ENCODE measurements at places on chromosomes 1 and 21. TPM values are rescaled to one million over a fixed set of nuclear protein-coding genes. Genes with fewer than 3 reads are reported as not detected.

DNA sequence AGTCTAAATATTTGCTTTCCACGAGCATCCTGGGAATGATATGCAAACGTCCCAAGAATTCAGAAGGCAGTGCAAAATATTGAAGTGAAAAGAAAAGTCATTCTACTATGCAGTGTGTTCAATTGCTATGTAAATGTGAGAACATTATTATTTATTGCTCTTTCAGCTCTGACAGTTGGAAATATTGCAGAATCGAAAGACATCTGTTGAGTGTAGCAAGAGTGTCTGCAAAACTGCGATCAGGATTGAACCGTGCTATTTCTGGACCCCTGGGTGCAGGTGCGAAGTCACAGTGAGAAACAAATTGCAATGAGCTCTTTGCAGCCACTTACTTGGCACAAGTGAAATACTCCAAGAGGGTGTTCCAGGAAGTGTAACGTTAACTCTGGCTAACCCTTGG, 566.4 kb downstream of the AJAP1 start:
- no peak for DNase-seq

DNA sequence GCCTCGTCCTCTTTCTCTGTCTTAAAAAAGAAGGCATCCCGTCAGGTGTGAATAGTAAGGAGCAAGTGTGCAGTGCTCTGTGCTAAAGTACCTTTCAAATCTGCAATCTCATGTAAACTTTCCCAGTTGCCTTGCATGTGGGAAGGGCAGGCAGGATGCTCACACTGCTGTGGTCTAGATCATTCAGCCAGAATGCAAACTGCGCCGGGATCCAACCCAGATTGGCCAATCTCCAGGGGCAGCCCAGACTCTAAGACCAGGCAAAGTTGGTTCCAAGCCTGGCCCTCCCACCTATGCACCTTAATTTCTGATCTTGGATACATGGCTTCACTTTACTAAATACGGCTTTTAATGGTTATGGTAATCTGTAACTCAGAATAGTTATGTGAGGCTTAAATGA, 3.2 kb upstream of the MAP1LC3C start:
- no peak for DNase-seq

DNA sequence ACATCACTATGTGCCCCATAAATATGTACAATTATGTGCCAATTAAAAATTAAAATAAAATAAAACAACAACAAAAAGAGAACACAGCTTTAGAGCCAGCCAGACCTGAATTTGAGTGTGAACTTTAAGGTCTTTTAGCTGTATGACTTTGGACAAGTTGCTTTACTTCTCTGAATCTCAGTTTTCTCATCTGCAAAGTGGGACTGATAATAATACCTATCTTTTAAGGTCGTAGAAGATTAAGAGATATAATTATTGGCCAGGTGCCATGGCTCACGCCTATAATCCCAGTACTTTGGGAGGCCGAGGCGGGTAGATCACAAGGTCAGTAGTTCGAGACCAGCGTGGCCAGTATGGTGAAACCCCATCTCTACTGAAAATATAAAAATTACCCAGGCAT, 3.3 kb upstream of the VPS72 start:
- no peak for DNase-seq

Gene NTRK1
- 0.19 TPM for total RNA-seq

Gene HAO2
- total RNA-seq: not detected

Gene VWA5B1
- not detected for total RNA-seq

Data from GM12878 (cell line).